ENCODE measurements at places on chromosomes 4 and X.

DNA sequence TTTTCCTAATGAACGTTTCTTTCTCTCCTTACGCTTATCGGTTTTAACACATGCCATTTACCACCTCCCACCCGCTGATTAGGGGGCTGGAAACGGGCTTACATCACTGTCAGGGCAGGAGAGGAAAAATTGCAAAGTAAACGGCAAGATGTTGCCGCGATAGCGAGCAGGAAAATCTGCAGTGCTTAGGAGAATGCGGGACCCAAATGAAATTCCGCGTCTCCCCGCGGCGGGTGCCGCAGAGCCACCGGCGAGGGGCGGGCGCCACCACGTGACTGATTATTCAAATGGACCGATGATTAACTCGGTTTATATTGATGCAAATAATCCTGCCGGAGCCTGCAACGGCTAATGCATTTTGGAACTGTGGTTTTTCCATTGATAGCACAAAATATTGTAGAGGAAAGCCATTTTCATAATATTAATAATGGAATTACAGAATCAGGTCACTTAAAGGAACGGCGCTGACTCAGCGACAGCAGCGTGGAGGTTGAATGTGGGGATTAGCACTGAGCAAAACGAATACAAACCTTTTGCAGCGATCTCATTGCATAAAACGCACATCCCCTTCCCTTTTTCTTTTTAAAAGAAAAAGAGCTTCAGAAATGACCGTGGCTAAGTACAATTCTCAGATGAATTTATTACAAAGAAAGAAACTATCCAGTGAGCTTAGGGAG is 224.2 kb downstream of the STIM2 start:
- no peak for DNase-seq

DNA sequence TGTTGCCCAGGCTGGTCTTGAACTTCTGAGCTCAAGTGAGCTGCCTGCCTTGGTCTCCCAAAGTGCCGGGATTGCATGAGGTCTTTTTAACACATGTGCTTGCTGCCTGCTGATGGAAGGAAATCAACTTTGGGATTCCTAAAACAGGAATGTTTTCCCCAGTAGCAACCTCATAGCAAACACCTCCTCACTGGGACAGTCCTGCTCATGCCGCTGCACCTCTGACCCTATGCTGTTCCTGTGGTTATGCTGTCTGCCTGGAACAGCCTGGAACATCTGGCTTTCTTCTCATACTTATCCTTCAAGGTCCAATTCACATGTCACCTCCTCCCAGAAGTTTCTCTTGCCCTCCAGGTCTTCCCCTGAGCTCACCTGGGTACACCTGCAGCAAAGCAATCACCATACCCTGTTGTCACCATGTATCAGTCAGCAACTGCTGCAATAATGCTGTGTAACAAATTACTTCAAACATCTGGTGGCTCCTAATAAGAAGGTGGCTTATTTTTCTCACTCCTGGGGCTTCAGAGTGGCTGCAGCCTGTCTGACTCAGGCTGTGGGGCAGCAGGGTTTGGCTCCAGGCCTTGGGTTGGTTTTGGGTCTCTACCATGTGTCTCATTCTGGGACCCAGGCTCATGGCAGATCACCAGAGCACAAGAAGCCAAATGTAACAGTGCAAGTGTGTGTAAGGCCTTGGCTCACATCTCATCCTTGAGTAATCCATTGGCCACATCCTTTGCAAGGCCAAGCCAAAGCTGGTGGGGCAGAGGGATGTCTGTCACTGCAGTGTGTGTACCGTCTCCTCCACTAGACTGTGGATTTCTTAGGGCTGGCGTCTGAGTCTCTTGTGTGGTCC is 59.4 kb upstream of the SORCS2 start:
- DNase-seq, result no peak

GRCh38 chr4:101183221-101183620 is 164.1 kb downstream of the PPP3CA start:
- DNase-seq, result no peak

- DNase-seq, result no peak
Observed at GRCh38 chr4:98518559-98519267, 139.7 kb downstream of the TSPAN5 start.

- DNase-seq, result no peak
Observed at GRCh38 chr4:36303426-36304137, 22.2 kb downstream of the DTHD1 start.

GRCh38 chr4:84451546-84451945 is 47.5 kb downstream of the NKX6-1 start:
- DNase-seq, result no peak

- no peak for DNase-seq
Observed at GRCh38 chr4:77493120-77493752, 112.4 kb upstream of the CXCL13 start.

DNA sequence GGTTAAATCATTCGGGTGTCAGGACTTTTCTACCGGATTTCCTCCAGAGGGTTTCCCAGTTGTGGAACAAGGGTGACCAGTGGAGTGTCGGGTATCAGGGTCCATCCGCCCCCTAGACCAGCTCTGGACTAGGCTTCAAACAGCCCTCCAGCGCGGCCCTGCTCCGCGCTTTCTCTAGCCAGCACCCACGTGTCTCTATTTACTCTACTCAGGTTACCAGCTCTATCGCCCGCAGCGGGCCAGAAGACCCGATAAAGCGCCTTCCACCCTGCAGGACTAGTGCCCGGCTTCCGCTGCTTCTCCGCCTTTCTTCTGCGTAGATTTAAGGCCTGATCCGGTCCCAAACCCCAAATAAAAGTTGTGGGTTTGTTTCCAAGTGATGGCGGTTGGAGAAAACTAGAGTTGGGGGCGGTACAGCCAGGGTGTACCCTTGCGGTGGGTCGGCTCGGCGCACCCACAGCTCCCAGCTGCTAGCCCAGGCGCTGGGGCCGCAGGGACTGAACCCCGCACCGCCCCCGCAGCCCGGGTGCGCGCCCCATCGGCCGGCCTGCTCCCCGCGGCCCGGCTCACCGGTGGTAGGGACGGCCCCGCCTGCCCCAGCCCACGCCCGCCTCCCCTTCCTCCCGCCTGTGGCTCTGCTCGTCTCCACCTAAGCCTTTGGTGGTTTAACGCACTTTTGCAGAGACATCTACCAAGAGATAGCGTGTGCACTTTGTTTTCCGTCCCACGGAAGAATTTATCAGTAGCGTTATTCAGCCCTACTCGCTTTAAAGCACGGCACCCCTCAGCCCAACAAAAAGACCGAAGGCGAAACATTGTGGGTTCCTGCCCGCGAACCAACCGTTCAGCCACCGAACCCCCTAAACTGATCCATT is 2.1 kb downstream of the LEF1 start:
- DNase-seq, result peak; percentile 50

DNA sequence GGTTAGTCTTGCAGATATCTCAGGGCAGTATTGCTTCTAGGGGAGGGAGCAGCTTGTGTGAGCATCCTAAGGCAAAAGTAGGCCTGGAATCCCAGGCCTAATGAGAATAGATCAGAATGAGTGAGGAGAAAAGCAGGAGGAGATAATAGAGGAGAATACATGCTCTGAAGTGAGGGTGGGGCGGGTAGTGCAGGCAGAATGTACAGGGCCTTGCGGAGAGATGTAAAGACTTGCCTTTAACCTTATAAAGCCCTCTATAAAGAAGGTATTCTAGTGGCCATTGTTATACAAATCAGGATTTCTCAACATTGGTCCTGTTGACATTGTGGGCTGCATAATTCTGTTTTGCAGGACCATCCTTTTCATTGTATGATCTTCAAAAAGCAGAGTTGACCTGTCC is 855.3 kb downstream of the PCDH7 start:
- no peak for DNase-seq

DNA sequence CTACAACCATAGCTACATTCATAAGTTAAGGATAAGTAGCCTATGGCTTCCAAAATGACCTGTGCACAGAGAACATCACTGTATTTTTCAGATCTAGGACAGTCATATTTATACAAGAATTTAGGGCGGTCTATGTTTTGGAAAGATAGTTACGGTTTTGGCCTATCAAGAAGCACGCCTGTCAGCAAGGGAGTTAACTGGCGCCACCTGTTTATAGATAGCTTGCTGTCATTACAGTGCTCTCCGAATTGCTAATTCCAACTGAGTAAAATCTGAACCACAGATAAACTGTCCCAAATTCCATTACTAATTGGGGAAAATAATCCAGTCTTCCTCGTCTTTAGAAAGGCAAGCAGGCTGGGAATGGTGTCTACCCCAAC is 646 bp downstream of the ABCB7 start:
- DNase-seq, result no peak

DNA sequence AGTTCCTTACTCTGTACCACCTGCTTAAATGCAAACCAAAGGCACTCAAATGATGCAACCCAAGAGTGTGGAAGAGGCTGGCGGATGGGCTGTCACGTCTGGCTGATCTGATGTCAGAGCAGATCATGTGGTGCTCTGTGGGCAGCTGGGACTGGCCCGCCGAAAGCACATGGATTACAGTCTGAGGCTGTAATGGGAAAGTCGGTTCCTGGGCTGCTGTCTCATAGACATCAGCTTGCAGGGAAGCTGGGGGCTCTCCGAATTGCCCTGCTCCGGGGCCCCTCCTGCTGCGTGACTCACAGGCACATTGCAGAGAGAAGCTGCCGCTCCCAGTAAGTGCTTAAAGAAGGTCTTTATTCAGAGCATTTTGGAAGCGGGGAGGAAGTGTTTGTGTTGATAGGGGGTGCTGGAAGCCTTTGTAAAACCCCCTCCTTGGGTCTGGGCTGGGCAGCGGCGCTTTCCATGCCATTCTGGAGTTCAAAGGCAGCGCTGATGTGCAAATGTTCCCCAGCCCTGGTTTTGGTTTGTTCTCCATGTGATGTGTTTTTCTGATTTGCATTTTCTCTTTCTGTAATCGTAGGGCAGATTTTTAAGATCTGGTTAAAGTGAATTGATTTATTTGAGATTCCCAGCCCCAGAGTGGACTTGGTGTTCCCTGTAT is 181.1 kb downstream of the LARP7 start:
- no peak for DNase-seq

DNA sequence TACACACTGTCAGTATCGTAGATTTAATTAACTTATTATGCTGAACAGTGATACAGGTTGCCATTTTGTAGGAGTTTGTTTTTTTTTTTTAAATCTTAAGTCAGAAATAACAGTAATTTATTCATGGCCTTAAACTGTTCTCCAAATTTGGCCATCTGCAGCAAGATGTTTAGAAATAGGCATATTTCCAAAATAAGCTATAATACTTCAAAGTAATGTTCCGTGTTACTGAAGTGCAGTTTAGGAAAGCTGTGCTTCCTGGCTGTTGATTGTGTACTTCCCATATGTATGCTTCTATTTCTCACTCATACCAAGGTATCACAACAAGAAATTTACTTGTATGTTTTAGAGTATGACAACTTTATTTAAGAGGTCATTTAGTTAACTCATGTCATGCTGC is 28.9 kb downstream of the CPEB2 start:
- no peak for DNase-seq

- DNase-seq, result no peak
Observed at GRCh38 chrX:13923845-13924244, 105.8 kb downstream of the GEMIN8 start.

- DNase-seq, result no peak
Observed at GRCh38 chr4:151356510-151356909, 31.1 kb upstream of the SH3D19 start.

GRCh38 chrX:119512146-119512800 is 44.0 kb downstream of the SLC25A5 start:
- no peak for DNase-seq

GRCh38 chrX:65689377-65689776 is 21.9 kb downstream of the MSN start:
- no peak for DNase-seq

DNA sequence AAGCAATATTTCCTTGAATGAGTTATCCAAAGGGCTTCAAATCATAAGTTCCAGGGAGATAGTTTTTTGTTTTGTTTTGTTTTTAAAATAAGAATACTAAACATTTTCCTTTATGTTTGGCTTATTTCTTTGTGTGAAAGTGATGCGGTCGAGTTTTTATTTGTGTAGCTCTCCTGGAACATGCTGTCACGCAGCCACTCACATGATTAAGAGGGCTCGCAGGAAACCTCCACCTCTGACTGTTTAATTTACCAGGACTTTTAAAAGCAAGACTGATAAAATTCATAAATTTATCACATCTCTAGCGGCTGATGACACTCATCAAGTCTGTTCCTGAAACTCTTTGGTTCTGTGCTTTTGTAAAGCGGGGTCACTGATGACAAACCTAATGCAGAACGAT is 48.9 kb upstream of the HAND2 start:
- no peak for DNase-seq

- DNase-seq, result no peak
Observed at GRCh38 chrX:66914080-66914479, 275.2 kb upstream of the EDA2R start.

DNA sequence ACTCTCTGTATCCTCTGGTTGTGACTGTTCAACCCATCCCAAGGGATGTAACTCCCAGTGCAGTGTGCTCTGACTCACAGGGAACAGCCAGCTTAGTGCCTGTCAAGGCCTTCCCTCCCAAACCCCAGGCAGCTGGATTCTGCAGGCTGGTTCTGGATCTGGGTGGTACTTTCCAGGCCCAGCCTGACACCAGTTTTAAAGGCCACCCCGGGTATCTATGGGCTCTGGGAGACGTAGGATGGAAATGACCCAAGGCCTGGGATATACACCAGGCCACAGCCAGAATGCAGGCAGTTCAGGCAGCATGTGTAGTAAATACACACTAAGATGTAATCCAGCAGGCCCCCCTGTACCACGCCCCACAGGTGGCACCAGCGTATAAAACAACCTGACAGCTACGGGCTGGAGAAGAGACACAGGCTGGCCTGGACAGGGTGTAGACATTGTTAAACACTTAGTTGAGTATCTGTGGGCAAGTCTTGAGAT is 64.2 kb downstream of the SPINK2 start:
- no peak for DNase-seq

- DNase-seq, result no peak
Observed at GRCh38 chr4:153804722-153805121, 15.8 kb upstream of the SFRP2 start.

GRCh38 chrX:41677183-41678060 is 11.4 kb upstream of the GPR34 start:
- no peak for DNase-seq

All from activated T-helper 1 cell treated with anti-CD3 and anti-CD28 coated beads, Interleukin-2, amount 50 U/mL, for 16 hours (primary cell).